ENCODE measurements at places on chromosomes 11 and 22. TPM values are rescaled to one million over a fixed set of nuclear protein-coding genes. Genes with fewer than 3 reads are reported as not detected.

DNA sequence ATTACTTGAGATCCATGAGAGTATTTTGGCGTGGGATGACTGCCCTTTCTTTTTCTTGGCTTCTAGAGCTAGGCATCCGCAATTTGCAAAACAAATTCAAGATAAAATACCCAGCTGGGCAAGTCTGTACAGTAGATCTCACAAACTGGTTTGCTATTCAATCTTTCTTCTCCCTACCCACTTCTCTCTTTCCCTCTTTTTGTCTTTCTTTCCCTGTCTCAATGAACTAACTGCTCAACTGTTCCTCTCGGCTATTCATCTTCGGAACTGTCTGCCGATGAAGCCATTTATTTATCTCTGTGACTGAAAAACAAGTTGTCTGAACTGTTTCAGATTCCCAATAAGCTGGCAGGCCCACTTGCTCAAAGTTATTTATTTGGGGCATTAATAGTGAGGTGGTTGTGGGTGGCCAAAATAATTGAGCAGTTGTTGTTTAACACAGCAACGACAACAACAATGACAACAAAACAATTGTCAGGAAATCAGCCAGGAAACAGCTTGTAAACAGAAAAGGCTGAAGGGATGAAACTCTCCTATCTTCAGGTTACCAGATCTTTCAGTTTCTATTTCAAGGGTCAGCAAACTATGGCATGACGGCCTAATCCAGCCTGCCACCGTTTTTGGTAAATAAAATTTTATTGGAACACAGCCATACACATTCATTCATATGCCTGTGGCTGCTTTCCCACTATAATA, 76.0 kb upstream of the MTMR2 start:
- DNase-seq = no peak
- H3K27ac ChIP-seq = peak overlapping the region; percentile 70
- no peaks in the 10 kb centered on the region for H3K36me3 ChIP-seq
- H3K4me1 ChIP-seq = peaks cover 6% of the 10 kb centered on the region
- H3K4me3 ChIP-seq = no peak overlapping the region
- H3K27me3 ChIP-seq = no peaks in the 10 kb centered on the region

TMEM191B gene
- polyA plus RNA-seq = not detected

DNA sequence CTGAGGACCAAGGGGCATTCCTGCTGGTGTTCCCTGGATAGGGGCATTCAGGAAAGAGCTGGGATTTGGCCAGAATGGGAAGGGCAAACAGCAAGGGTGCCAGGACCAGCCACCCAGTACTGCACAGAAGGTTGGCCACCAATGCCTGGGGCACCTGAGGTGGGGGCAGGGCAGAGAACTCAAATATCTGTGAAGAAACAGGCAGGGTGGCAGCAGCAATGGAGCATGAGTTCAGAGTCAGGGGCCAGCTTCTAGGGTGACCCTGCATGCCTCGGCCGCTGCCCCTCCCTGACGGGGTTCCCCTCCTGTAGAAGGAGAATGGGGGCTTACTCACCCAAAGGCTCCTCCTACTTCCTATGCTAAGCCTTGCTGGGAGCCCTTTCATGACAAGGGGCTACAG, 79.3 kb upstream of the SHANK2 start:
- H3K27ac ChIP-seq = no peak overlapping the region
- no peak for DNase-seq
- H3K4me3 ChIP-seq = no peak overlapping the region
- H3K36me3 ChIP-seq = no peaks in the 10 kb centered on the region

DNA sequence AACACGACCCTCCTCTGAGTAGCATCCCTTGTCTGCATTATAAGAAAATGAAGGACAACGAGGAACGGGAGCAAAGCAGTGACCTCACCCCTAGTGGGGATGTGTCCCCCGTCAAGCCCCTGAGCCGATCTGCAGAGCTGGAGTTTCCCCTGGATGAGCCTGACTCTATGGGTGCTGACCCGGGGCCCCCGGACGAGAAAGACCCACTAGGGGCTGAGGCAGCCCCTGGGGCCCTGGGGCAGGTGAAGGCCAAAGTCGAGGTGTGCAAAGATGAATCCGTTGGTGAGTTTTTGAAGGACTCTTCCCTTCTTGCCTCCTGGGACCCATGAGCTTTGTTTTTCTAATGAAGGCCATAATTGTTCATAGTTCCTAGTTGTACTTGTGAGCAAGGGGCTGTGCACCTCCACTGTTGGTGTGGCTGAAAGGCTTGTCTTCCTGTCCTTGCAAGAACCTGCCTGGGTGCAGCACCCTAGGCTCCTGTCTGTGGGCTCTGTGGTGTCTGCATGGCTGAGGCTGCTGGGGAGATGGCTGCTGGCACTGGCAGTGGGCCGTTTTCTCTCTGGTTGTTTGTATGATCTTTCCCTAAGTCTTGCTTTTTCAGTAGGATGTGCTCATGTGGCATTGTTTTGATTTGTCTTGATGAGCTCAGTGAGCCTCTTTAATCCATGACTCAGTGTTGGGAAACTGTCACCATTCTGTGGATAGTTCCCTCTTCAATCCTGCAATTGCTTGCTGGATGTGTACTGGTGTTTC, 10.1 kb downstream of the DGCR8 start:
- no peak overlapping the region for H3K4me3 ChIP-seq
- H3K27ac ChIP-seq = no peak overlapping the region
- no peak for DNase-seq

DNA sequence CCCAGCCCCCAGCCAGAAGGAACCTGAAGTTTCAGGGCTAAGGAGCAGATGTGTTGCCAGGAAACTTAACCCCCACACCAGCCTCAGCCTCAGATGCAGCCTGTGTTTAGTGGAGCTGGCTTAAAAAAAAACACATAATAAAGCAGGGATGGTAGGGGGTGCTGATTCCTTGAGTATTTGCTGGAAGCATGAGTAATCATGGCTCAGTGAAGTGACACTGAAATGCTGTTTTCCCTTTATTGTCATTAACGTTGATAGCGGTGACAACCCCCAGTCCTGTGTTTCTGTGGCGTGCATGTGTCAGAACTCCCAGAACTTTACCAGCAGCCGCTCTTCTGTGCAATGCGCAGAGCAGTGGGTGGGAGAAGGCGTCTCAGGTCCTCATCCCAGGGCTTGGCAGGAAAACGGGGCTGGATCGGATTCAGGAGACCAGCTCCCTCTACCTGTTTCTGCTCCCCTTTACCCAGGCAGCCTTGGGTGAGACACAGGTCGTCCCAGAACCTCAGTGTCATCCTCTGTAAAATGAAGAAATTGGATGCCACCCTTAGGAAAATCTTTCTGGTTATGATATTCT, 1282.1 kb downstream of the TBC1D22A start:
- H3K4me1 ChIP-seq = no peaks in the 10 kb centered on the region

All from ovary (tissue), 10 donors.